DMS153 (cell line): ENCODE measurements at places on chromosomes 7 and 10.
A peak's percentile ranks its signal among the peaks of the same experiment; 100 is the strongest.

DNA sequence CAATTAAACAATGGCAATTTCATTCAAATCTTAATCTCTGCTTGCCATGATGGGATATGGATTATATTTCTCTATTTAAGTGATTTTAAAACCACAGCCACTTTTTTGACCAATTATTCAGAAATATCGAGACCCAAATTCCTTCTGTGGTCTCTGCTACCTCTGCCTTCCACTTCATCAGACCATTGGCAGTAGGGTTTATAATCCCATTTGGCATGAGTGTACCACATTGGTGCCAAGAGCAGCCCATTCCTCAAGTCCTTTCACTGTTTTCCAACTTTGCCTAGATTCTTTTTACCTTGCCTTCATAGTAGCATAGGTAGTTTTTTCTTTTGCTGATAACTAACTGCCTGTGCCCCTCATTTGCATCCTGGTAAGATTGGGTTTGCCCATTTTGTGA lies 319.9 kb downstream of the ARL4A start:
- no peak for DNase-seq

GRCh38 chr7:73865738-73866445 lies 4.9 kb downstream of the TMEM270 start:
- DNase-seq: no peak

- DNase-seq: no peak
Measured at GRCh38 chr7:12809476-12809875, 122.0 kb downstream of the ARL4A start.

- DNase-seq: no peak
Measured at GRCh38 chr7:4266270-4267040, 415.6 kb upstream of the FOXK1 start.

DNA sequence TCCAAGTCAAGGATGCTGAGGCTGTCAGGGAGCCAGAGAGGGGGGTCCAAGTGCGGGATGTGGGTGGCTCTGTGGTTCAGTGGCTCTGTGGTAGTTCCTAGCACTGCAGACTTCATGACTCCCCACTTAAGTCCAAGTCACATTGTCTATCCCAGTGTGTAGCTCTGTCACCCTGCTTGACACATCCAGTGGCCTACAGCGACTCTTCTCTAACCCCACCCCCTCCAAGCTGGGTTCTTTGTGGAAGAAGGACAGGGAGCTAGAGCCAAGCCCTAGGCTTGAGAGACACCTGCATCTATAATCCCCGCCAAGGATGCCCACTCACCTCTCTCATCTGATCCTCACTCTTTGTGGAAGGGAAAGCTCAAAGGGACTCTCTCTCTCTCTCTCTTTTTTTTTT lies 57.6 kb downstream of the ADCYAP1R1 start:
- no peak for DNase-seq

DNA sequence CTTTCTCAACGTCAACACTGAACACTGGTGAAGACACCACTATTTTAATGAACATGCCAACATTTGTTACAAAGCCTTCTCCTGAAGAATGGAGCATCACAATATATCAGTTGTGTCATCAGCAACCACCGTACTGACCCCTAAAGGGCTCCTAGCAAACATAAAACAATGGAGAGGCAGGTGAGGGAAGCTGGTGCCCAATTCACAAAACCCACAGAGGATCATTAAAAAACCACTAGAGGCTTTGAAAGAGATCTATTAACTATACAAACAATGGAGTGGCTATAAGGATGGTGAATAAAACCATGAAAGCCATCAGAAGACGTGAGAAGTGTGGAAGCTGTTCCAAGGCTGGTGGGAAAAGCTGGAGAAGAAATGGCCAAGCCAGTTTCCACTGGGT lies 150.8 kb downstream of the FAM107B start:
- peak; percentile 64 for DNase-seq

DNA sequence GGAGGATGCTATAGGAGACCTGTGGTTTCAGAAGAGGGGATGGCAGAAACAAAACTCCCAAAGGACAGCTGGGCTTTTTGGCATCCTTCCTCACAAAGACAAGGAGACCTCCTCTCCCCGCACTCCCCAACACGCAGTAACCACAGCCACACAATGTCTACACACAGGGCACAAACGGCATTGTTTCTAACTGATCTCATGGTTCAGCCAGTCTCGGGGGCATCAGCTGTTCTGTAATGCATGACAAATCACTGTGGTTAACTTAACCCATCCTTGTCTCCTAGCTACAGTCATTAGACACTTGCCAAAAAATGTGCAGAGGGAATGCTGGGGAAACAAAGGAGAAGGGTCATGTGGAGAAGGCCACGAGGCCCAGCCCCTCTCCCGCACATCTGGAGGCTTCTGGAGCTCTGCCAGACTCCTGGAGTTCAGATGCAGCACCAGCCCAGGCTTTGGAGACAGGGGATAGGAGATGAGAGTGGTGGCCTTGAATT lies 7.6 kb upstream of the ADAMTS14 start:
- DNase-seq: no peak

GRCh38 chr10:8221451-8221850 lies 167.0 kb downstream of the GATA3 start:
- no peak for DNase-seq

- DNase-seq: no peak
Measured at GRCh38 chr10:12459762-12460161, 110.4 kb downstream of the CAMK1D start.

DNA sequence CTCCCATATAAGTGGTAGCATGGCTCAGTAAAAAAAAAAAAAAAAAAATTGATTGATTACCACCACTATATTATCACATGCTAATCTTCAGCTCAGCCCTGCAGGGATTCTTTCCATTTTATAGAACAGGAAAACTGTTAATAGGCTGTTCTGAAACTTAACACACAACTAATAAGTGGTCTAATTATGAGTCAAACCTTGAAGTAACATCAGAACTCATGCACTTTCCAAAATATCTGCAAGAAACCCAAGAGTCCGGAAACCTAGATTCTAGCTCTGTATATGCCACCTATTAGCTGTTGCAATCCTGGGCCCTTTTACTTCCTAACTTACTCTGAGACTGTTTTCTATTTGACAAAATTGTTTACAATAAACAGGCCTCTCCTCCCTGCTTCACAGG lies 23.9 kb downstream of the SEM1 start:
- no peak for DNase-seq

- DNase-seq: no peak
Measured at GRCh38 chr10:70693619-70694335, 21.5 kb downstream of the ADAMTS14 start.
